Hepatocyte (in vitro differentiated cells): ENCODE measurements at places on chromosomes 5 and 9. TPM values are rescaled to one million over a fixed set of nuclear protein-coding genes. Genes with fewer than 3 reads are reported as not detected.

GRCh38 chr5:77321793-77322394 is 111.4 kb downstream of the PDE8B start:
- H3K4me1 ChIP-seq: no peaks in the 10 kb centered on the region
- no peak for DNase-seq
- no peak overlapping the region for H3K27ac ChIP-seq
- H3K4me3 ChIP-seq: no peak overlapping the region

The RETREG1 gene
- 23.8 and 24.6 TPM in 2 replicates for total RNA-seq

GRCh38 chr9:89388084-89388867 is 70.0 kb downstream of the SECISBP2 start:
- H3K27ac ChIP-seq: no peak overlapping the region
- no peaks in the 10 kb centered on the region for H3K36me3 ChIP-seq
- no peak overlapping the region for H3K4me3 ChIP-seq

GRCh38 chr5:34970552-34970951 is 41.2 kb downstream of the DNAJC21 start:
- H3K27ac ChIP-seq: no peak overlapping the region
- H3K36me3 ChIP-seq: no peaks in the 10 kb centered on the region

- no peak for DNase-seq
- H3K27ac ChIP-seq: no peak overlapping the region
- no peak overlapping the region for H3K4me3 ChIP-seq
- H3K36me3 ChIP-seq: no peaks in the 10 kb centered on the region
These were observed 197.7 kb downstream of the C9orf50 start for GRCh38 chr9:129423216-129423615.

The ZNF608 gene
- total RNA-seq: 28.5 and 30.0 TPM in 2 replicates

The SLC25A48 gene
- 1.0 and 7.0 TPM in 2 replicates for total RNA-seq

The PCDH1 gene
- total RNA-seq: 10.5 and 10.8 TPM in 2 replicates

DNA sequence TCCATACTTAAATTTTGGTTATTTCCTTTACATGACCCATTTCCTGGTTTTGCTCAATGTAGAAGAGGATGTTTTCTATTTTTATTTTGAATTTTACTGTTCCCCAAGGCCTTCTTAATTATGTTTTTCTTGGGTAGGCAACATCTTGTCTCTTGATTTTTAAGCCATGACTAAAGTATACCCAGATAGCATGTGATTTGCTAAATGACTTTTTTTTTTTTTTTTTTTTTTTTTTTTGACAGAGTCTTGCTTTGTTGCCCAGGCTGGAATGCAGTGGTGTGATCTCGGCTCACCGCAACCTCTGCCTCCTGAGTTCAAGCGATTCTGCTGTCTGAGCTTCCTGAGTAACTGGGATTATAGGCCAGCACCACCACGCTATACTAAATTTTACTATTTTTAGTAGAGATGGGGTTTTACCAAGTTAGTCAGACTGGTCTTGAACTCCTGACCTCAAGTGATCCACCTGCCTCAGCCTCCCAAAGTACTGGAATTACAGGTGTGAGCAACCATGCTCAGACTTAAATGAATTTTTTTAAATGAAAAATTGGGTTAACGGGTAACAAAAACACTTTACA is 198.6 kb upstream of the DAB2 start:
- H3K27ac ChIP-seq: peak overlapping the region; percentile 92
- no peaks in the 10 kb centered on the region for H3K36me3 ChIP-seq
- no peaks in the 10 kb centered on the region for H3K27me3 ChIP-seq
- no peak for DNase-seq
- H3K4me3 ChIP-seq: no peak overlapping the region
- H3K4me1 ChIP-seq: peaks cover 13% of the 10 kb centered on the region
